NCI-H460 (cell line): ENCODE measurements at places on chromosomes 16 and 17.
A peak's percentile ranks its signal among the peaks of the same experiment; 100 is the strongest.

GRCh38 chr16:87792205-87792565, 26.4 kb upstream of the KLHDC4 start:
- DNase-seq = no peak

DNA sequence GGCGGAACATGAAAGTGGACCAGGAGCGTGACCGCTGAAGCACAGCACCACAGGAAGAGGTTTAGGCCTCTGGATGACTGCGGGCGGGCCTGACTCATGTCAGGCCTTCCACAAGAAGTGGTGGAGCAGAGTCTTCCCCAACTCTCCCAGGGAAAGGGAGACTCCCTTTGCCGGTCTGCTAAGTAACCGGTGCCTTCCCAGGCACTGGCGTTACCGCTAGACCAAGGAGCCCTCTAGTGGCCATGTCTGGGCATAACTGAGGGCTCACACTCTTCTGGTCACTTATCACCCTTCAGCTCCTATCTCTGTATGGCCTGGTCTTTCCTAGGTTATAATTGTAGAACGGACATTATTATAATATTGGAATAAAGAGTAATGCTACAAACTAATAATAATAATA, 1931.9 kb downstream of the TP53TG3F start:
- peak; percentile 8 for DNase-seq

DNA sequence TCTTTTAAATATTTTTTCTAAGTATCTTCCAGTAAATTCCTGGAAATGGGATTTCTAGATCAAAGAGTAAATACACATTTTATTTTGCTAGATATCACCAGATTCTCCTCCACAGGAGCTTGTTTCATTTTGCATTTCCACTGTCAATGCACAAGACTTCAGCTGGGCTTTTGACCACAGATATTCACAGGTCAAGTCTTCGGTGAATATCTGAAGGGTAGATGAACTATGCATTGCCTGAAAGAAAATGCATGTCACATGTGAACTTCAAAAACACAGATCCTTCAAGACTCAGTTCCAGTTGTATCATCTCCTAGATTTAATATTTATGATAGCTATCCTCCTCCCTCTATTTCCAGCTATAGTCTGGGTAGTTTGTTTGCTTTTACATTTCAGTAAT, 963.6 kb upstream of the GOT2 start:
- DNase-seq = no peak

- no peak for DNase-seq
These were observed 22.9 kb upstream of the ZFPM1 start for GRCh38 chr16:88430185-88430523.

- no peak for DNase-seq
These were observed 66.9 kb downstream of the IRX3 start for GRCh38 chr16:54219709-54220108.

DNA sequence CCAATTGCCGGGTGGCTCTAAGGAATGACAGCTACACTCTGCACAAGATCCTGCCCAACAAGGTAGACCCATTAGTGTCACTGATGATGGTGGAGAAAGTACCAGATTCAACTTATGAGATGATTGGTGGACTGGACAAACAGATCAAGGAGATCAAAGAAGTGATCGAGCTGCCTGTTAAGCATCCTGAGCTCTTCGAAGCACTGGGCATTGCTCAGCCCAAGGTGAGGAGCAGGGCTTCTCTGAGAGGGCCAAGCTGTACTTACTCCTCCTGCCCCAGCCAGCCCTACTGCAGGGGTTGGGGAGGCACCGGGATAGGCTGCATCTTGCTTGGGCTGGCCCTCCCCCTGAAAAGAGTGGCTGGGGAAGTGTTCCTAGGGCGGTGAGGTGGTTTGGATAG, 2.8 kb upstream of the FTSJ3 start:
- no peak for DNase-seq

GRCh38 chr17:72489272-72489641, 368.4 kb downstream of the SOX9 start:
- DNase-seq = no peak

GRCh38 chr16:89712274-89712781, 8.4 kb downstream of the VPS9D1 start:
- no peak for DNase-seq

GRCh38 chr17:28460901-28461300, 12.5 kb upstream of the SLC13A2 start:
- DNase-seq = no peak

DNA sequence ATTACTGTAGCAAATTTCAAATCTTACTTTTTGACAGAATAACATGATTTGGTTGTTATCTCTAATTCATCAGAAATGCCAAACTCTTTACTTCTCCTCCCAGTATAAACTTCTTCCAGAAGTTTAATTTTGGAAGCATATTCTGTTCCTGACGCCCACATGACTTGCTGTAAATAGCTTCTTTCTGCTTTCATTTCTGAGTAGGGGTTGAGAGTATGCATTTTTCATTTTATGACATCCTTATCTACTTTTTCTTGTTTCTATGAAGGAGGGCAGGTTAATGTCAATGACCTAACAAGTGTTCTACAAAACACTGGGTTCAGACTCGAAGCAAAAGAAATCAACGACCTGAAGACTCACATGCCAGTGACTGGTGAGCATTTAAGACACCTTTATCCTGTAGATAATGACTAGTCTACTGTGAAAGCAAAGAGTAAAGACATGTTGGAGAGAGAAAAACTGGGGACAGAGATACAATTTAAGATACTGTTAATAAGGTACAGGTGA, 36.5 kb upstream of the EFCAB3 start:
- DNase-seq = no peak

DNA sequence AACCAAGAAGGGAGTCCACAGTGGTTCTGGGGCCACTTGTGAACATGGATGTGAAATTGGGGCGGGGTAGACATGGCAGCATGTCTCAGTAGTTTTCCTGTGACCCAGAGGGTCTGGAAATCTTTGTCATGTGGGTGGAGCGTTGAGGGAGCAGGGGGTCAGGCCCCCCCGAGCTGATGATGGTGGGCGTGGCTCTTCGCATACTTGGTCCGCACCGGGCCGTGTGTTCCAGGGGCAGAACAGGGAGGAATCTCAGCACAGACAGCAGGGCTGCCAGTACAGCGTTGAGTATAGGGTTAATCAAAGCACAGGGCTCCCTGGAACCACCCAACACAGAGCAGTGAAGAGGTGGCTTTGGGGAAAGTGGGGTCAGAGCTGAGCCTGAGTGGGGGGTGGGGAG, 267.5 kb downstream of the SEC14L1 start:
- no peak for DNase-seq

GRCh38 chr16:58848662-58849002, 114.5 kb upstream of the GOT2 start:
- DNase-seq = no peak

GRCh38 chr16:14036889-14037288, 34.2 kb upstream of the MRTFB start:
- DNase-seq = no peak

- peak; percentile 79 for DNase-seq
These were observed at the start of gene PITPNC1 for GRCh38 chr17:67376737-67377487. TSS of gene PITPNC1 (plus strand) at chr17:67377281.

GRCh38 chr16:63442246-63442645, 1406.0 kb upstream of the CDH8 start:
- no peak for DNase-seq

GRCh38 chr17:33640629-33641028, 347.5 kb upstream of the ASIC2 start:
- no peak for DNase-seq

- DNase-seq = no peak
These were observed at the start of gene KRT36 for GRCh38 chr17:41489531-41489930. TSS of gene KRT36 (minus strand) at chr17:41489910. CDS start at chr17:41489864, 46 bp downstream.

DNA sequence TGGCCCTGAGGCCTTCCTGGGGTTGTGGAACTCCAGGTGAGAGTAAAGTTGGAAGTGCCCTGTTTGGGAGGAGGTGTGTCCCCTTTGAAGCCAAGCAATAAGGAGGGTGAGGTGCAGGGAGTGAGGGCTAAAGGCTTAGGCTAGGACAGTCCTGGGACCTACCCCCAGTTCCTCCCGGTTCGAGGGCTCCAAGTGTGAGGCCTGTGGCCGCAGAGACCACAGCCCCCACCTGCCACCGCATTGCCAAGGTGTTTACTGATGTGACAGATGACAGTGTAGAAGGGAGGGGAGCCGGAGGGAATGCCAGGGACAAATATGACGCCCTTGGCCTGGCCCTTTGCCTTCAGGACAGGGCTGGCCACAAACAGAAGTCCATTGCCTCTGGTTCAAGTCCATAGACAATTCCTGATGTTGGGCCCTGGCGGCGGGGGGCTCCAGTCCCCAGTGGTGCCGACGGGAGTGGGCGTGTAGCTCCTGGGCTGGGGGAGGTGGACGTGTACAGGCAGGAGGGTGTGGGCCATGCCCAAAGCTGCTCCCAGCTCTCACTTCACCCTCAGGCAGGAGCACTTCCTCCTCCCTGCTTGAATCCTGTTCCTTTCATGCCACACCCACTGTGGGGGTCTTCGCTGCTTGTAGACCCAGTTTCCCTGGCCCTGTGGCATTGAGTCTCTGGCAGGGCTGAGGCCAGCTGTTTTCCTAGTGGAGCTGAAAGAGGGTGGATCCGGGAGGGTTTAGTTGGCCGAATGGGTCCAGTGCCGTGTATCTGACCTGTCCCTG, 3.2 kb downstream of the ADORA2B start:
- DNase-seq = no peak

DNA sequence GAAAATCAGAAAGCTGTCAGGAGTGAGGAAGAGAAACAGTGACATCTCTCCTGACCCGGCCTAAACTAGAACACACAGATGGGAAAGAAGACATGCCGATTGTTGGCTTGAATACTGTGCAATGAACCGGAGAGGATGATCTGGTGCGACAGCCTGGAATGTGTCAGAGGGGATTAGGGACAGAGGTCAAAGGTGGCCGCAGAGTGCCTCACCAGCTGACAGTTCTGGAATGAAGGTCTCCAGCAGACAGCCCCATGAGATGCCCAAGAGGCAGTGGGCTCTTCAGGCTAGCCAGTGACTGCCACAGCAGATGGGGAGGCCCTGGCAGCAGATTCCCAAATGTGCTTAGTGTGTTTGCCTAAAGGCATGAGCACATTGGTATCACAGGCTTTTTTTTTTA, 623.2 kb downstream of the CDH8 start:
- no peak for DNase-seq

DNA sequence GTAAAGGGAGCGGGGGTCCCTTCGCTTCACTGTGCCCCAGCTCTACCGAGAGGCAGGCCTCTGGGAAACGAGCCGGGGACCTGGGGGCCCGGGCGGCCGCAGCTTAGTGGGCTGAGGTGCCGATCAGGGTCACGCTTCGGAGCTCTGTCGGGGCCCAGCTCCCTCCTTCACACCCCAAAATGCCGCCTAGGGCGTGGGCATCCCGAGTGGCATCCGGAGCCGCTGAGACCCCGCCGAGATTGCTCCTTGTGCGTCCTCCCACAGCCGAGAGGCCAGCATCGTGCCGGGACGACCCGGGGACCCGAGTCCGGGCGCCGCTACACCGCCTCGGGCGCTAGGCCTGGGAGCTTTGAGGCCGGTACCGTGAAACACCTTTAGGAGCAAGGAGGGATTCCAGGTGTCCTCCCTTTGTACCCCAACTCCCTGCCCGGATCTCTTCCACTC, 1.3 kb downstream of the SALL1 start:
- DNase-seq = no peak

- no peak for DNase-seq
These were observed 22.5 kb upstream of the TMEM132E start for GRCh38 chr17:34556931-34557330.

DNA sequence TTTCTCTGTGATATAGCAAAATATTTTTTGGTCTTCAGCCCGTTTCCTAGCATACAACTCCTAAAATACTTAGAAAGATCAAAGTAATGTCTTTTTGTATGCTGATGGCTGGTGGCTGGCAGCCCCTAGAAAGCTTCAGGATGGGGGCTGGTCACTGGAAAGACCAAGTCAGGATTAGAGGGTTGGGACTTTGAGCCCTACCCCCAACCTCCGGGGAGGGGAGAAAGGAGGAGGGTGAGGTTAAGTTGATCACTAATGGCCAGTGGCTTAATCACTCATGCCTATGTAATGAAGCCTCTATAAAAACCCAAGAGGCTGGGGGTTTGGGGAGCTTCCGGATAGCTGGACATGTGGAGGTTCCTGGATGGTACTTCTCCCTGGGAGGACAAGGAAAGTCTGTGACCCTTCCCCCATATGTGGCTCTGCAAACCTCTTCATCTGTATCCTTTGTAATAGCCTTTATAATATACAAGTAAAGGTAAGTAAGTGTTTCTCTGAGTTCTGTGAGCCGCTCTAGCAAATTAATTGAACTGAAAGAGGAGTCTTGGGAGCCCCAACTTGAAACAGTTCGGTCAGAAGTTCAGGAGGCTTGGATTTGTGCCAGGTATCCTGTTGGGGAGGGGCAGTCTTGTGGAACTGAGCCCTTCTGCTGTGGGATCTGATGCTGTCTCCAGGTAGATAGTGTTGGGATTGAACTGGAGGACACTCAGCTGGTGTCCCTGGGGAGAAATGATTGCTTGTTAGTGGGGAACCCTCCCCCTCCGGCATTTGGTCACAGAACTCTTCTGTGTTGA, 3.5 kb downstream of the SLC7A6 start:
- no peak for DNase-seq

GRCh38 chr16:9308850-9309249, 217.4 kb downstream of the HAPSTR1 start:
- no peak for DNase-seq

GRCh38 chr17:19724501-19725420, 8.4 kb upstream of the SLC47A2 start:
- no peak for DNase-seq

GRCh38 chr16:66924527-66925321, 611 bp downstream of the RRAD start:
- no peak for DNase-seq
